ENCODE measurements at places on chromosomes 3 and 15.

GRCh38 chr15:101600035-101600434, 52.1 kb downstream of the TM2D3 start:
- DNase-seq = no peak

- DNase-seq = no peak
Observed at GRCh38 chr3:95474338-95474737, 1340.1 kb upstream of the EPHA6 start.

DNA sequence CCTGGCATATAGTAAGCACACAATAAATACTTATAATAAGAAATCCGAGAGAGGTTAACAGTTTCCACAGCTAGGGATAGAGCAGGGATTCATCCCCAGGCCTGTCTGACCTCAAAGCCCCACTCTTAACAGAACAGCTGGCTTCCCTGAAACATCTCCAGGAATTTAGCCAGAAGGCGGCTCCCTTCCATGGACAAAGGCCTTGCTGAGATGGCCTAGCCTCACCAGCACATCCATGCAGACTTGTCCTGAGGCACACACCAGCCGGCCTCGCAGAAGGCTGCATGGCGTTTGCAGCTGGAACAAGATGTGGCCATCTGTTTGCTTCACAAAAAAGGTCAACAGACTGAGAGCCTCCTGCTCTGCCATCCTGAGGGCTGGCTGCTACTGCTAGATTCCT, 245.4 kb downstream of the SLCO3A1 start:
- no peak for DNase-seq

DNA sequence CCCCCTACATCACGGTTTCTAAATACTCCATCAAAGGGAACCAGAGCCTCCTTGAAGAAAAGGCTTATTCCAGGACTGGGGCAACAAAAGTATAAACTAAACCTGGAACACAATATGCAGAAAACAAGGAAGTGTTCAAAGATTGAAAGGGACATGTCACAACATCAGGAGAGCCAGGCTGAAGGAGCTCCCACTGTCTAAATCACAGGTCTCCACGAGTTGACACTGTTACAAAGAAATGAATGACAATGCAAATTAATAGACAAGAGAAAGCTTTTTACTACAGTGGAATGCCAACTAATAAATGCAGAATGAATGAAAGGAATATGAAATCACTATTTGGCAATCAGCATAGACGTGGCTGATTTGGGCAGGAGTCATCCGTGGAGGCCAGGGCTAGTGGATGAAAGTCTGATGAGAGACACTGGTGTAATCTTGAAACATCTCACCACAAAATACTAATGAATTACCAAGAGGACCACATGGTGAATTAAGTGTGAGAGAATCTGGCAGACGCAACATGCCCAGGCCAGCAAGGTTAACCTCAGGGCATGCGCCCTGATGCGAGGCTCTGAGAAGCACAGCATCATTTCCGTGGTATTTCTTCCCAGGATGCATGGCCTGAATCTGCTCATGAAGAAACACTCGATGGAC, 123.8 kb upstream of the TJP1 start:
- no peak for DNase-seq

DNA sequence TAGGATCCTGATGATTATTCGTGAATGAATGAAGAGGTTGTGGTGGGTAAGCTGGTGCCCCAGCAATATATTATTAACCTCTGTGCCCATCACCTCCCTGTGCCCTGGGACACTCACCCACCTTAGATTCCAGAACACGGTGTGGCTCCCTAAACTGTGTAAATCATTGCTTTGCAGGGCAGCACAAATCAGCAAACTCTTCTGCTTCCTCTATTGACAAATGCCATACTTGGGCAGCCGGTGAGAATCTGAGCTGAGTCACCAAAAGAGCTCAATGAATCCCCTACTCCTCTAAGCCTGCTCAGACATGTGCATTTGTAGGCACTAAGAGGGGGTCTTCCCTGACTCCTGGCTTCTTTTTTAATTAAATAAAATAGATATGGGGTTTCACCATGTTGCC, 15.7 kb downstream of the UQCC5 start:
- DNase-seq = no peak

DNA sequence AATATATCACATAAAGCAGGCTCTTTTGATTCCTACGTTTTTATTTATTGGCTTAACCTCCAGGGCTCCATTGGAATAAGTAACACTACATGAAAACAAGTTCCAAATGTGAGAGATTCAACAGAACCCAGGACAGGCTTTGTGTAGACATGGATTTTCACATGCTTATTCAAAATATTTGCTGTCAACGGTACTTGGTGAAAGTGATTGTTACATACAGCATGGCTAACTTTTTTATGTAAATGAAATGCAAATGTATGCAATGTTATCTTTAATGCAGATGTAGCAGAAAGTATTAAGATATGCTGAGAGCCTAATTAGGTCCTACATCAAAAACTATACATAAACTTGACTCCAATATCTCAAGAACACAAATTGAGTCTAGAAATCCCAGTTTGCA, 212.0 kb downstream of the RORA start:
- no peak for DNase-seq

DNA sequence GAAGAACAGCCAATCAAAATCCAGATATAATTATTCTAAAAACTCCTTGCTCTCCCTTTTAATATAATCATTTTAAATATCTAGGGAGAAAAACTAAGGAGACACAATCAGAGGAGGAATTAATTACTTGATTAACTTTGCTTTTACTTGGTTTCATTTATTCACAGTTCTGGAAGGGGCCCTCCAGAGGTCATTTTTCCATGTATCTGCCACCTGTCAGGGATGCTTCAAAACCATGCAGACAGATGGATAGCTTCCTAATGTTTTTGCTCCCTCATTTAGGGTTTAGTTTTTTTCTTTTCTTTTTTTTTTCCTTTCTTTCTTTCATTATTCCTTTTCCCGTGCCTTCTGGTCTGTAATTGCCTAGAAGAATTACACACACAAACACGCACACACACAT, 438.1 kb upstream of the ARPP21 start:
- DNase-seq = no peak

DNA sequence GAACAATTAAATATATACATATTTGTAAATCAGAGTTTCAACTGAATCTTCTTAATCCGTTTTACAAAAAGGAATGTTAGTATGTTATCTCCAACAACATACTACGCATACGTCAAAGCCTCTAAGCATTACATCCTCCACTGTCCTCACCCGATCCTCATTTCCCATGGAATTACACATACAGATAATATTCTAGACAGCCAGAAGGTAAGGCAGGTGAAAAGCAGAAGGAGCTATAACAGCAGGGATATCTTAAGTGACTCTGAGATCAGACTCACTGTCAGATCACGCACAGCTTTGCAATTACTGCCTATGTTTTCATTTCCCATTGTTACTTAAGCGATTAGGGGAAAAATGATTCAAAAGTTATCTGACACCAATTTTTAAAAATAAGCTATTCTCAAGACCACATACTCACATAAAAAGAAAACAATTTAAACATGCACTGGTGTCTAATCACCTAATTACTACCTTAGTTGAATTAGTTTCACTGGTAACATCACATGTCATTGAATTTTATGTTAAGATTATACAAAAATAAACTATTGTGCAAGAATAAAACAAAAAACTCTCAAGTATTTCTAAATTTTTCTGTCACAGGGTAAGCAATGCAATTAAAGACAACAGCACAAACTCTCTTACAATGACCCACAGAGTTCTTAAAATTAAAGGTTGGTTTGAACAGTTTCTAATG, 92.8 kb downstream of the TBL1XR1 start:
- no peak for DNase-seq

- no peak for DNase-seq
Observed at GRCh38 chr15:40949756-40950207, 3.5 kb upstream of the CHAC1 start.

DNA sequence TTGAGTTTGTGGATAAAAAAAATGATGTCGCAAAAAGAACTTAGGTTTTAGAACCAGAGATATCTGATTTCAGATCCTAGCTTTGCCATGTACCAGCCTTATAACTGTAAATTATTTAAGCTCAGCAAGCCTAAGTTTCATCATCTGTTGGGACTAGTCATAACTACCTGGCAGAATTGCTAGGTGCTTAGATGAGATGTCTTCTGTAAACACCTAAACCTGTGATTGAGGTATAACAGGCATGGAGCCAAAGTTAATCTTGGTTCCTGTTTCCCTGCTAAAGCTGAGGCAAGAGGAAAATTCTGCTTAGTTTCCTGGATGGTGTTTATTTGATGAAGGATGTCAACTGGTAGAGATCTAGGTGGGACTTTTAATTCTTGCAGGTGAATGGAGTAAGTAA, 331.3 kb upstream of the RBMS3 start:
- no peak for DNase-seq

DNA sequence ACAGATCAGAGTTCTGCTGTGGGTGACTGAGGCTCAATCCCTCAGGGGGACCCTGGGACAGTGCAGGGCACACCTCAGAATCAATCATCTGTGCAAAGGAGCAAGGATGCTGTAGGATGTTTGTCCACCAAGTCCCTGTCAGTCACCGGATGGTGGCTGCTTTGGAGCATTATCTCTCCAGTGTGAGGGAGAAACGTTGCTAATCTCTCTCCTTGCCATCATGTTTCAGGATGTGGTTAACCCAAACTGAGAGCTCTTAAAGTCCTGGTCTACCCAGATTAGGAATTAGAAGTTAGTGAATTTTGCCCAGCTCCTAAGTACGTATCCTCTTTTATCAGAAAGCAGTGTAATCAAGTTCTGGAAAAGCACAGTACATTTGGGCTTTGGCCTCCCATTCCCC, 26.2 kb upstream of the LRRC3B start:
- DNase-seq = no peak

- no peak for DNase-seq
Observed at GRCh38 chr3:124760601-124761000, 30.3 kb downstream of the UMPS start.

DNA sequence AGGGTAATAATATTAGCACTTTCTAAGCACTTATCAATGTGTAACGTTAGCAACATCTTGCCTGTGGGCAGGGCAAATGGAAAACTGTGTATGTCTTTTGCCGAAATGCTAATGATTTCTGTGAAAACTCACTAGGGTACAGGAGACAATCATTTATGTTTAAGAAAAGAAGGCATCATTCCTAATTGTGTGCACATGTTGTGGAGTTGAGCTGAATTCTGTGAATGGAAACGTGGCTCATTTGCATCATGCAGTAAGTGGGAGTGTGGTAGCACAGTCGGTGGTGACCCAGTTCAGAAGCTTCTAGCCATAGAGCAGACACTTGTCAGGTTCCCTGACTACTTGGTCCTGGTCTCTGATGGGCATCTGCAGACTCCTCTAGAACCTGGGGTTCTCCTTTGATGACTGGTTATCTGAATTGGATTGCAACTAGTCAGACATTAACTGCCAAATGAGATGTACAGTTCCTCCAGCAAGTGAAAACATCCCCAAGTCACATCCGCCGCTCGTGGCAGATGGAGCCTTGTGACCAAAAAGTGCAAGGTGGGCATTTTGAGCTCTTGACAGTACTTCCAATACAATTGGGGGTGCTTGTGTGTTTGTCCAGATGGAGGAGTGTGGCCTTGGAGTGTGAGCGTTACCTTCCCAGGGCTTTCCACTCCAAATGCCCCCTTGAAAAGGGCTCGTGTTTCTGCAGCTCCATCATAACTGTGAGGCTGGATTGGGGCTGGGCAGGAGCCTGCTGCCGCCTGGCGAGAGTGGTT, 21.5 kb downstream of the MRPS25 start:
- no peak for DNase-seq

- DNase-seq = no peak
Observed at GRCh38 chr15:81061490-81062253, 60.9 kb downstream of the TLNRD1 start.

- no peak for DNase-seq
Observed at GRCh38 chr3:170689296-170689829, 103.5 kb upstream of the SLC7A14 start.

DNA sequence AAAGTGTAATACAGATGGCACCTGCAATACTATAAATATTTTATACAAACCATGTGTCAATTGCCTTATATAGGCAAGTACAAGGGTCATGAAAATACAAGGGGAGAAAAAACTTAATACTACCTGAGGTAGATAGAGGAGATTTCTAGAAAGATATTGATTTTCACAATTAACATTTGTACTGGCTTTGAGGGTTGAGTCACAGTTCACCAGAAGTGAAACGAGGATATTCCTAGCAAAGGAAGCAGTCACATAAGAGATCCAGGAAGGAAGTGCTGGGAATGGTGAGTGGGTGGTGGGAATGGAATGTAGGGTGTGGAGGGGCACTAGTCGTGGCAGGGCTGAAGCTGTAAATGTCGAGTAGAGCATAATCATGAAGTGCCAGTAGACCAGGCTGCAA, 108.7 kb downstream of the P2RY1 start:
- no peak for DNase-seq

DNA sequence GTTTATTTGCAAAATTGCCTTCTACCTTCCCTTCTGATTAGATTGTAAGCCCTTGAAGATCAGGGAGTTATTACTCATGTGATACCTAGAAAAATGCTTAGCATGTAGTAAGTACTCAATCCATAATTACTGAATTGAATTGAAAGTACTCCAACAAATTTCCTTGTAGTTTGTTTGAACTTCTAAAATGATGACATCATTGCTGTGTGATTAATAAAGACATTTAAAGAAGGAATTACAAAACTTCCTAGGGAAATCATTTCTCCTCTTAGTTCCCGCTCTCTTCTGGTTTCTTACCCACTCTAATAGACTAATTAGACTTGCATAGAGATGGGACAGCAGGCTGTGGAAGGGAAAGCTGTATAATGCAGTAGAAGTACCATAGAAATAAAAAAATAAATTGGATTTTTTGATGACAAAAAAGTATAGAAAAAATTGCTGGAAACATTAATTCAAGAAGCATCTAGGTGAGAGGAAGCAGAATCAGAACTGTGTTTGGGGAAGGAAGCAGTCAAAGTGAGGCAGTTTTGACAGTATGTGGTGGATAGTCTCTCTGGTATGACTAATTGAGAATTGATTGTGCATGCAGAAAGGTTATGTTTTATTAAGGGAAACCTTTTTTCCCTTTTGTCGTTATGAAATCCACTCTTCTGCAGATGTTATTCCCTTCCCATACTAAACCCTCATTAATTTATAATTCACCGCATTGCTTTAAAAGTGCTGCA, 93.0 kb downstream of the ALCAM start:
- no peak for DNase-seq

DNA sequence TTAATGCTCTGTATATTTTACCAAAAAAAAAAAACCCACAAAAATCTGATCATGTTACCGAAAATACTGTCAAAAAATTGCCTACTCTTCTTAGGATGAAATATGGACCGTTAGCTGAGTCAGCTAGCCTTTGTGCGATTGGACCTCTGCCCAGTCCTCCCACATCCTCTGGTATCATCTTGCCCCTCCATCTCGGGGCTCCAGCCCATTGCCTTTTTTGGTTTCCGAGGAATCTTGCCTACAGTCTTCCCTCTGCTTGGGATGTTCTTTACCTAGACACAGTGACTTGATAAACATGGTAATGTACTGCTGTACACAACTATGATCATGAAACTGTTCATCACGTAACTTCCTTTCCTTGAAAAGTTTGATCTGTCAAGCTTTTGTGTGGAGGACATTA, 371.4 kb downstream of the SV2B start:
- DNase-seq = no peak

- peak; percentile 55 for DNase-seq
Observed at GRCh38 chr3:197456261-197457091, 99.3 kb downstream of the BDH1 start.

GRCh38 chr15:69457304-69458280, 5.0 kb downstream of the RPLP1 start:
- DNase-seq = no peak
